CD4-positive, alpha-beta T cell treated with Interleukin-1 beta for 1 hour (primary cell): ENCODE measurements at places on chromosomes 2 and 18.

- DNase-seq, result no peak
Observed at GRCh38 chr2:74632939-74633312, 15.2 kb downstream of the M1AP start.

- DNase-seq, result peak; percentile 76
Observed at GRCh38 chr2:74876081-74876886, 42.4 kb downstream of the HK2 start.

DNA sequence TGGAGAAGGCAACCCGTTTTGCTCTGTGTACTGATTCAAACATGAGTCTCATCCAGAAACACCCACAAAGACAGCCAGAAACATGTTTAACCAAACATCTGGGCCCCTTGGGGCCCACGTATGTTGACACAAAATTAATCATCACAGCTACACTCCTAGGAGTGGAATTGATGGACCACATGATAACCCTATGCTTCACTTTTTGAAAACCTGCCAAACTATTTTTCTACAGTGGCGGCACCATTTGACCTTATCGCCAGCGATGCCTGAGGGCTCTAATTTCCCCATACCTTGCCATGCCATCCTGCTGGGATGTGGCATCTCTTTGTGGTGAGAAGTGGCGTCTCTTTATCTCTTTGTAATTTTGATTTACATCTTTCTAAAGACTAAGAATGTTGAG lies 38.5 kb downstream of the PSMG2 start:
- no peak for DNase-seq

GRCh38 chr2:42163444-42164045 lies 5.6 kb upstream of the EML4 start:
- DNase-seq, result no peak

GRCh38 chr2:72883356-72883962 lies 3.7 kb upstream of the SPR start:
- no peak for DNase-seq

- DNase-seq, result no peak
Observed at GRCh38 chr18:67241299-67241698, 275.2 kb downstream of the DSEL start.
